ENCODE measurements at places on chromosomes 13 and 19. TPM values are rescaled to one million over a fixed set of nuclear protein-coding genes. Genes with fewer than 3 reads are reported as not detected.

FFAR2 gene
- 0.49 TPM for polyA plus RNA-seq

OCEL1 gene
- polyA plus RNA-seq: 10.7 TPM

FUZ gene
- polyA plus RNA-seq: 21.6 TPM

FFAR3 gene
- 0.29 TPM for polyA plus RNA-seq

KLK10 gene
- polyA plus RNA-seq: 1.2 TPM

ADM5 gene
- polyA plus RNA-seq: 0.76 TPM

ATP4A gene
- not detected for polyA plus RNA-seq

B9D2 gene
- polyA plus RNA-seq: 8.5 TPM

DNA sequence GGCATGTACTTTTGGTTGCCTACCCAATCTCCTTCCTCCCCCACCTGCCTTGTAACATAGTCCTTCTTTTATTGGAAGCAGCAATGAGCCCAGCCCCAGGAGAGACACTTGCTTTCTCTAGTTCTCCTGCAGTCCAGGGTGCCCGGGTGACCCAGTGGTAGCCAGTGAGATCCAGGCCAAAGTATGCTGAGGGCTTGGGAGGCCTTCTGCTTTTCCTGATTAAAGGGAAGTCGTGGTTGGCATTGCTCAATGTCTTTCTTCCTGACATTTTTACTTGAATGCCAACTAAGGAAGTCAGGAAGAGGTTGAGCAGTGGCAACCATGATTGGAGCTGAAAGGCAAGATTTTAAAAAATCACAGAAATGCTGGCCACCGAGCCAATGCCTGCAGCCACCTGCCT is 25.7 kb downstream of the CNMD start:
- DNase-seq: no peak

GRCh38 chr13:45702088-45702487 is at the start of gene CBY2:
TSS of gene CBY2 (plus strand) at chr13:45702320. CDS start at chr13:45702391, 71 bp downstream.
- no peak for DNase-seq

DNA sequence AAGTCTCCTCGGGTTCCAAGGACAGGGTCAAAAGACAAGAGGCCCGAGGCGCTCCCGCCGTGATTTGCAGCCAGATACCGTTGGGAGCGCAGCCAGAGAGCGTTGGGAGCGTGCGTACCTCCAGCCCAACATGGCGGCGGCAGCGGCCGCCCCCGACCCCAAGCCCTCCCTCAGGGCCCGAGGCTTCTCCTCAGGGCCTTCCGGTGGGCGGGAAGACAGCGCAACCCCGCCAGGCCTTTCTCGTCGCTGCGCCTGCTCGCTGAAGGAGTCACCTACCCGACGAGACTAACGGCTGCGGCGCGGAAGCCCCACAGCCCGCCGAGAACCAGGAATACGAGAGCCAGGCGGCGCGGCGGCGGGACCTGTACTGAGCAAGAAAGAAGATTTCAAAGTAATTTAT is 3.2 kb upstream of the ZNF850 start:
- DNase-seq: peak; percentile 56

DNA sequence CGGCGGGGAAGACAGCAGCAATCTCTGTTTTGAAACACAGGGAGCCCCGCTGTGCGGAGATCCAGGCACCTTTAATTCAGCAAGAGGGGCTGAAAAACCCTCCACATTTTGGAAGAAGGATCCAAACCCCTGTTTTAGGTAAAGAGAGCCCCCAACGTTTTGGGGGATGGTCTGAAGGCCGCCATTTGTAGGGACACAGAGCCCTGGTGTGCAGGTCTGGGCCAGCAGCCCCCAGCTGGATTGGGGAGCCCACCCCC is 3.5 kb upstream of the HOOK2 start:
- DNase-seq: no peak

DNA sequence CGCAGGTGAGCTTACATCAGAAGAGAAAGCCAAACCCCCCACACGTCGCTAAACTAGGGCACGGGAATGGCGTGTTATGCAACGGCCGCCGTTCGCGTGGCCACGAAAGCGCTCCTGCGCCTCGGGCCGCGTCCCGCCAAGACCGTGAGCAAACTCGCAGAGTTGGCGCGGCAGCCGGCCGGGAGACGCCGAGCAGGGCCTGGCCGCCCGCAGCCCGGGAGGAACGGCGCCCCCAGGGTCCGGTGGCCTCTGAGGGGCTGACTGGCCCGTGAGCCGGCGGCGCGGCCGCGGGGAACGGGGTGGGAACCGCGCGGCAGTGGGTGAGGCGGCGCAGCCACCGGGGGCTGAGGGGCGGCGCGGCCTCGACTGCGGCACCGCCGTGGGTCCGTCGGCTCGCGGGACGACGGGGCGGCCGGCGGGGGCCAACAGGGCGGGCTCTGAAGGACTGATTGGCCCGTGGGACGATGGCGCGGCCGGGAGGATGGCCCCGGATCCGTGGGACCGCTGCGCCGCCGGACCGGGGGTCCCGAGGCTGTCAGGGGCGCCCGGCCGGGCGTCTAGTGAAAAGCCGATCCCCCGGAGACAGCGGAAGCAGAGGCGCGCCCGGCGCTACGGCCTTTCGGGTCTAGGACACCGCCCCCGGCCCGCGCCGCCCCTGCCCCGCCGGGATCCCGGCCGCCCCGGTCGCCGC is 903 bp downstream of the LATS2 start:
- DNase-seq: no peak

DNA sequence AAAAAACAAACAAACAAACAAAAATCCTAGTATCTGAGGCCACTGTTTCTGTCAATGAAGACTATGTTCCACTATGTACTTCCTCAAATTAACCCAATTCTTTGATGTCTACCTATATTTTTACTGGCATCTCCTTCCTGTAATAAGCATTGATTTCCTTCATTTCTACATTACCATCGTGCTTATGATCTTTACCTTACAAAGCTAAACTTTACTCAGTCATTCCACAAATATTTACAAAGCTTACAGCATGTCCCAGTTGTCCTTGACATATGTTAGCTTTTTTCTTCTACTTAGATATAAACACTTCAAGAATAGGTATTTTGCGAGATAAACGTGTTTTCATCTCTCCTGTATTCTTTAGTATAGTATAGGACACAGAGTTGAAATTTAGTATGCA is 1090.9 kb downstream of the PCDH9 start:
- DNase-seq: no peak

- DNase-seq: no peak
Measured at GRCh38 chr13:111658145-111659100, 338.0 kb downstream of the TEX29 start.
